ENCODE measurements at places on chromosomes 11 and 22. TPM values are rescaled to one million over a fixed set of nuclear protein-coding genes. Genes with fewer than 3 reads are reported as not detected.

The KLHL22 gene
- 18.5 TPM for polyA plus RNA-seq

The ZFP91 gene
- 51.5 TPM for polyA plus RNA-seq

The CWC15 gene
- 68.0 TPM for polyA plus RNA-seq

The PLAAT2 gene
- 0.12 TPM for polyA plus RNA-seq

The PPP1R14B gene
- polyA plus RNA-seq = 62.6 TPM

The ZBTB16 gene
- polyA plus RNA-seq = 2.8 TPM

The ASPHD2 gene
- polyA plus RNA-seq = 0.88 TPM

The MAPK12 gene
- 7.6 TPM for polyA plus RNA-seq

The MRGPRX4 gene
- not detected for polyA plus RNA-seq

The TIGD3 gene
- polyA plus RNA-seq = 2.1 TPM

The CSRP3 gene
- polyA plus RNA-seq = 0.67 TPM

The C11orf16 gene
- polyA plus RNA-seq = 0.12 TPM

The LMNTD2 gene
- 4.6 TPM for polyA plus RNA-seq

The TPBGL gene
- polyA plus RNA-seq = 0.39 TPM

The MRPL16 gene
- 52.4 TPM for polyA plus RNA-seq

The CD3G gene
- polyA plus RNA-seq = 2.5 TPM

The BIK gene
- polyA plus RNA-seq = 2.1 TPM

The C11orf65 gene
- polyA plus RNA-seq = 1.1 TPM
